ENCODE measurements at places on chromosomes 3 and 15. TPM values are rescaled to one million over a fixed set of nuclear protein-coding genes. Genes with fewer than 3 reads are reported as not detected.

- DNase-seq: no peak
These were observed 33.8 kb upstream of the SPTSSB start for GRCh38 chr3:161405087-161405486.

GRCh38 chr3:71607364-71607763 is 23.8 kb upstream of the FOXP1 start:
- no peak for DNase-seq

- DNase-seq: no peak
These were observed 33.3 kb downstream of the GLB1 start for GRCh38 chr3:33063651-33064051.

DNA sequence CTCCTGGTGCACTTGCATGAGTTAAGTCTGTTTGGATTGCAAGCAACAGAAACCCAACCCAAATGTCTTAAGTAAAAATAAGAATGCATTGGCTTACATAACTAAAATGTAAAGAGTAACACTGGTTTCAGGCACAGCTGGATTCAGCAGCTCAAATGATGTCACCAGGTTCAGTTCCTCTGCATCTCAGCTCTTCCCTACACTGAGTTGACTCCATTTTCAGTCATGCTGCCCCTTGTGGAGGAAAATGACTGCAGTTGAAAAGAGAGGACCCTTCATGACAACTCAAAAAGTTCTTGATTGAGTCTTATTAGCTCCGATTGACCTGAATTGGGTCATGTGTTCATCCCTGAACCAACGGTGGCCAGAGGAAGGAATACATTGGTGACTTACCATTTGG is 138.5 kb upstream of the ABI3BP start:
- DNase-seq: no peak

DNA sequence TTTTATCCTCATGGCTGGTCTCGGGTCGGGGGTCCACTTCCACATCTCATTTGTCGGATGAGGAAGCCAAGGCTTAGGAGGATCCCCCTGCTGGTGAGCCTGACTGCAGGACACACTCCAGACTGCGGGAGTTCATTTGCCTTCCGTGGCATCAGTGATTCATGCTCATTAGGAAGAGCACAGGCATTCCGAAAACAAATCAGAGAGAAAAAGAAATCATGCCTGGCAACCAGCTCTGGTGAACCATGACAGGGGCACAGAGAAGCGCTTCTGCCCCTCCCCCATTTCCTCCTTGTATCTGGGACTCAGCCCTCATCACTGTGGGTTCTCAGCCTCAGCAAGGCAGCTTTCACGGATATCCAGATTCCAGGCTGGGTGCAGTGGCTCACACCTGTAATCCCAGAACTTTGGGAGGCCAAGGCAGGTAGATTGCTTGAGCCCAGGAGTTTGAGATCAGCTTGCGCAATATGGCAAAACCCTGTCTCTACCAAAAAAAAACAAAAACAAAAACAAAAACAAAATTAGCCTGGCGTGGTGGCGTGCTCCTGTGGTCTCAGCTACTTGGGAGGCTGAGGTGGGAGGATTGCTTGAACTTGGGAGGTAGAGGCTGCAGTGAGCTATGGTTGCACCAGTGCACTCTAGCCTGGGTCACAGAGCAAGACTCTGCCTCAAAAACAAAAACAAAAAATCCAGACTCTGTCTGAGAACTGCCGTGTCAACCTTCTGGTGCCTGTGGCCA is 28.4 kb downstream of the IRAK2 start:
- no peak for DNase-seq

The CD200R1 gene
- total RNA-seq: 0.61 TPM

The ASB14 gene
- total RNA-seq: 6.5 TPM

The CIB2 gene
- 7.3 TPM for total RNA-seq

The TRAT1 gene
- not detected for total RNA-seq

The FOXB1 gene
- total RNA-seq: not detected

The HRG gene
- not detected for total RNA-seq

The EPM2AIP1 gene
- 15.6 TPM for total RNA-seq

The FOXL2NB gene
- not detected for total RNA-seq

The CYP1A2 gene
- not detected for total RNA-seq
